ENCODE measurements at places on chromosomes 1 and 21.

GRCh38 chr21:35294231-35294898 is 245.3 kb upstream of the RUNX1 start:
- DNase-seq, result no peak

- DNase-seq, result no peak
These were observed 18.6 kb downstream of the CDC42BPA start for GRCh38 chr1:227299688-227300087.

- DNase-seq, result no peak
These were observed 47.2 kb downstream of the SLC66A1 start for GRCh38 chr1:19359357-19359756.

DNA sequence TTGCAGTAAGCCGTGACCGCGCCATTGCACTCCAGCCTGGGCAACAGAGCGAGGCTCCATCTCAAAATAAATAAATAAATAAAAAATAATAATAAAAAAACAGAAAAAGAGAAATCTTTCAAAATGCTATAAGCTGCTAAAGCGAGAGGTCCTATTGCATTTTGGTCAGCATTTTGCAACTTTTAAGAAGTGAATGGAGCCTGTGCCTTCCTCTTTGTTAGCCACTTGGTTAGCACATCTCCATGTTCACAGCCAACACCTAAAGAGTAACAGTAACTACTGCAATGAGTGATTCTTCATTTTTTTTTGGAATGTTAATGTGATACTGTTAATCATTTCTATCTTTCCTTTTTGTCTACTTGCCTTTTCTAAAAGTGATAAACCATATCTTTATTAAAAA is 80.6 kb downstream of the ERG start:
- no peak for DNase-seq

GRCh38 chr1:112803906-112804762 is 89.0 kb upstream of the PPM1J start:
- DNase-seq, result peak; percentile 71

Measured in activated CD4-positive, alpha-beta T cell treated with anti-CD3 and anti-CD28 coated beads, Interleukin-2, amount 50 U/mL, for 48 hours (primary cell).